ENCODE measurements at places on chromosomes 5 and 9. TPM values are rescaled to one million over a fixed set of nuclear protein-coding genes. Genes with fewer than 3 reads are reported as not detected.

- DNase-seq: no peak
These were observed 30.9 kb downstream of the YIPF5 start for GRCh38 chr5:144139586-144139985.

DNA sequence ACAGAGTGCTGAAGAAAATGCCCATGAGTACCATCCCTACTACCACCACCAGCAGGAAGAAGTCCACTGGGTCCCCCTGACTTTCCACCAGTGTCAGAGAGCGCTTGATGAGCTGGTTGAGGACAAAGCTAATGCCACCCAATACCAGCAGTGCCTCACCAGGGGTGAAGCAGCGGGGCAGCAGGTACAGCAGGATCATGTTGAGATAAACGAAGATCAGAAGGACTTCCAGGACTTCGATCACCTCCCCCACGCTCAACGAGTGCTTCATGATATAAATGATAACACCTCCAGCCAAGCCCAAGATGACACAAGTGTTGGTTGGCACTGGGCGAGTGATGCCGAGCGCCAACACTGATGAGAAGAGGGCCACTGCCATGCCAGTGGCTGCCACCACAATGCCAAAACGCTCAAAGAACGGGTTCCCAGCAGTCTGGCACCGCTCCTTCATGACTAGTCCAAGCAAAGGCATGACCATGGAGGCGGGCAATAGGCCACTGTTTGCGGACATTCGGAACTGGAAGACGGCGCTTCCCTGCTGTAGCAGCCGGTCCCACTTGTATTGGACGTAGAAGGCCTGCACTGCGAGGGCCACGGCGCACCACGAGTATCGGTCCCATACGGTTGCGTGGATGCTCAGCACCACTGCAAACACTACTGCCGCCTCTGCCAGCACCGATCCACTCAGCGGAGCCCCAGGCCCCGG lies 679 bp downstream of the DOLK start:
- DNase-seq: no peak

DNA sequence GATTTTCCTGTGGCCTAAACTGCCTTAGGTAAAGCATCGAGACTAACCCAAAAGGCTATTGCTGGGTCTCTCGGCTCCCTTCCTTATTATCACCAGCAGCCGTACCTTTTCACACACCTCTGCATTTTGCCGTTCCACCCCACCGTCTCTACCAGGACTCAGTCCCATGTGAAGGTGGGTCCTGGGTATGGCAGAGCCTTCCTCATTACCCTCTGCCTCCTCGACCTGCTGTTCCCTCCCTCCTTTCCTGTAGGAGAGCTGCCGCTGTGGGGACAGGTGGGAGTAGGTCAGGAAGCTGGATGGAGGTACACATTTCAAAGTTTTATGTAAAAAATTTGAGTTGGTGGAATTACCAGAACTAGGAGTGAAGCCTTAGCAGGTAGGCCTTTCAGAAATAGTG lies 1.8 kb downstream of the CCL28 start:
- no peak for DNase-seq

- DNase-seq: no peak
These were observed 125.6 kb downstream of the ALDH1A1 start for GRCh38 chr9:72826996-72827949.

DNA sequence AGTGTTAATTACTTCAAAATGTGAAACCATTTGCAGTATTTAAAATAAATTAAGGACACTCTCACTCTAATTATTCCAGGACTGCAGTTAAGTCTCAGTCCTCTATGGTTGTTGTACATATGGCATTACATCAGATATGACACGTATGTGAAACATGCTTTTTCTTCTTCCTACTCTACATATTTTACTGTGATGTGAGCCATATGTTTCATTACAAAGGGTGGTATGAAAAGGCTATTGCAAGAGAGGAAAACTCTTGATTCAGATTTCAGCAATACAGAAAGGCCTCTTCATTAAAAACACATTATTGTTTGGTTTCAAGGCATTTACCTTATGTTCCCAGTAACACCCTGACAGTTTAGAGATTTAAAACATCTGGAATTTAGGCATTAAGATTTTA lies 964.5 kb upstream of the DMAC1 start:
- DNase-seq: no peak

DNA sequence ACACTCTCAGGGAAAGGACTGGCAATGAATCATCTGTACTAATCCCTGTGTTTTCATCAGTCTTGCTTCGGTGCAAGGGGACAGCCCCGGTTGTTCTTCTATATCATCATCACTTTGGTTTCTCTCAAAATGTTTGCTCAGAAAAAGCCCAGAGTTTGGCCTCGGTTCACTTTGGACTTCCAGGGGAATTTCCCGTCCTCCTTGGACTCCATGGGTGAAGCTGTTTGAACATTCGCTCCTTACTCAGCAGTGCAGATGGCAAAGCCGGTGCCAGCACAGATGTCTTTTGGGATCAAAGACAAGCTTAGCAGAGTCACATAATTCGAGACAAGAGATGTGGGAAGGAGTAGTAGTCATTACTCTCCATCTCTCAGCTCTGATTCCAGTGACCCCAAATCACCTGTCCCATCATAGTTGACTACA lies 69.8 kb upstream of the TNFSF8 start:
- DNase-seq: no peak

DNA sequence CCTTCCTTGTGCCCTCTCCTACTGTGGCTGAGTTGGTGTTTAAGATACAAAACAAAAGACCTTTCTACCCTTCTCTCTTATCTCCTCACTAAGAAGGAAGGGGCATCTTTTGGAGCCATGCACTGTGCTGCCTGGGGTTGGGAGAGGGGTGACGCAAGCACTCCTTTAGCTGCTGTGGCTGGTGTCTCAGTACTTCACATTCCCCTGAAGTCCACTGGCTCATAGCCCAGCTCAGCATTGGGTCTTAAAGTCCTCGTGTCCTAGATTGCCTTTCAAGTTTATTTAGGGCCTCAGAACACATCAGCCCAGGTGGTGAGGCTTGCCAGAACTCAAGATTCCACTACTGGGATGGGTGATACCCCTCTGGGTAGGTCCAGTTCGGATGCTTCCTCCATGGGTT lies 325.9 kb upstream of the CYLC2 start:
- no peak for DNase-seq

- DNase-seq: no peak
These were observed 32.2 kb upstream of the BRD3 start for GRCh38 chr9:134100040-134100439.

DNA sequence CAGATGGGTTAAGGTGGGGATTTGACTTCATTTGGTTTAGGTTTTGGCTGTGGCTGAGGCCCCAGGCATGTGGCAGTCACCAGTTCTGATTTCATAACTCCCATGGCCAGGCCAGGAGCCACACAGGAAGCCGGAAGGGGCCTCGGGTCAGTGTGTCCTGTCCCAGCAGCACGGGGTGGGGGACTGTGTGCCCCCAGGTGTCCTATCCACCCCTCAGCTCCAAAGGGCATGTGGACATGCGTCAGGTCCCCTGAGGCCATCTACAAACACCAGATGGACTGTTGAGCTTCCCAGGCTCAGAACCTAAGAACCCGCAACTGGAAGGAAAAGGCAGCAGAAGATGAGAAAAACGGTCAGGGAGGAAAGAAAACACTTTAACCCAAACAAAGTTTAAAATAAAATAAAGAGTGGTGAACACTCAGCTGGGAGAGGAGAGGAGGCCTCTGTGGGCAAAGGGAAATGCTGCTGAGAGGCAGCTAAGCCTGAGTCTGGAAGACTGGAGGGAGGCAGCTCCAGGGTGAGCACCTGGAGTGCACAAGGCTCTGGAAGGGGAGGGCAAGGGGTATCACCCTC lies 260.8 kb downstream of the AUH start:
- peak; percentile 62 for DNase-seq

DNA sequence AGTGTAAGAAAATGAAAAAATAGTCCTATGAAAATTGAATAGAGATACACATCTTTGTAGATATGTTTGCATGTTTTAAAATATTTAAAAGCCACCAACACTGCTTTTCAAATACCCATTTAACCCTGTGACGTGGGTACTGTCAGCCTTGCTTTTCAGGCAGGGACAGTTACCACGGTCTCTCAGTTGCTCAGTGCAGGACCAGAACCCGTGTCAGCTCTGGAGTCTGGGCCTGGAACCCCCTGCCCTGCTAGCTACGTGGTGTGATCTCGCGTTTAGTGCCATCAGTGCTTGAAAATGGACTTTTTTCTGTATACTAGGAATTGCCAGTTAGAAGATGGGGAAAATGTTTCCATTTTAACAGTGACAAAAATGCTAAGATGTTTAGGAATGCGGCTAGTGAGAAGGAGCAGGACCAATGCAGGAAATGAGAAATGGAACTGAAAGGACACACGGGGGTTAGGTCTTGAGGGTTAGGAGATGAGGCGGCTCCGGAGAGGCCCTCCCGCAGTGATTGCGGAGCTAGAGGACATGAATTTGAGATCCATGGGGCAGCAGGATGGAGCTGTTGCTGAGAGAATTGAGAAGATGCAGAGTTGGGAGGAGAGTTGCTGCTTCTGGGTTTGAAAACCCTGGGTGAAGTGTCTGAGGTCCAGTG lies 13.7 kb downstream of the RNU6ATAC start:
- no peak for DNase-seq

GRCh38 chr5:127934791-127935256 lies 148.7 kb upstream of the SLC12A2 start:
- DNase-seq: no peak

- DNase-seq: no peak
These were observed 30.7 kb upstream of the GPR21 start for GRCh38 chr9:123002754-123003153.

DNA sequence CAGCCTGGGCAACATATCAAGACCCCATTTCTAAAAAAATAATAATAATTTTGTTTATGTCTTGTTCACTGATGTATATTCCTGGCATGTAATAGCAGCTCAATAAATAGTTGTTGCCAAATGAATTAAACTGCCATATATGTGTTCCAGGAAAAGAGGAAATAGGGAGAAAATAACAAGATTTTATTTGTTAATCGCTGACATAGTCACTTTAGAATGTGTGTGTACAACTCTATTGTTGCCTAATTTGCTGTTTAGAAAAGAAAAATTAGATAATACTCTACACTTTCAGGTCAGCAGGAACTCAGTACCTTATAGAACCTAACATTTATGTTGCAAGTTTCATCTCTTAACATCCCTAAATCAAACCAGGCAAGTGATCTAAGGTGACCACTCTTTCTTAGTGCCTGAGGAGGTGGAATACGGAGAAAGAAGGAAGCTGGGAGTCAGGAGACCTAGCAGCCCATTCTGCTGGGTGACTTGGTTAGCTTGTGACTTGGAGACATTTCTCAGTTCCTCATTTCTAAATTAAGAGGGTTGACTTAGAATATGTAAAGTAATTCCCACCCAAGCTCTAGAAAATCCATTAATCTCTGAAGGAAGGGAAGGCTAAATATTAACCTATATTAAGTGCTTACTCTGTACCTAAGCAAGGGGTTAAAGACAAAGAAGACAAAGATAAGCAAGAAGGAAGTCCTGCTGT lies 110.3 kb upstream of the IQGAP2 start:
- no peak for DNase-seq

DNA sequence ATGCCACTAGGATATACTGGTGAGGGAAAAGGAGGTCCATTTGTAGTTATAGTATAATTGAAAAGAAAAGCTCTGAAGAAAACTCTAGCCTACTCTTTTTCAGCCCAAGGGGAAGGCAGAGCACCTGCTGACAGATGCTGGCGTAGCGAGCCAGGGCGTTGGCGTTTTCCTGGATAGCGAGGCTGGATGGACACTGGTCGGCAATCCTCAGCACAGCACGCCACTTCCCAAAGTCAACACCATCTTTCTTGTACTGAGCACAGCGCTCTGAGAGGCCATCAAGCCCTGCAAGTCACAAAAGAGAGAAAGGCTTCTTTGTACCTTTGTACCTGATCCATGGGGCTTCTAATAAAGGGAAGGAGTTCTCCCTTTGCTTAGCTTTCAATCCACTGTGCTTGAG lies 8.2 kb downstream of the ALDOB start:
- DNase-seq: no peak

DNA sequence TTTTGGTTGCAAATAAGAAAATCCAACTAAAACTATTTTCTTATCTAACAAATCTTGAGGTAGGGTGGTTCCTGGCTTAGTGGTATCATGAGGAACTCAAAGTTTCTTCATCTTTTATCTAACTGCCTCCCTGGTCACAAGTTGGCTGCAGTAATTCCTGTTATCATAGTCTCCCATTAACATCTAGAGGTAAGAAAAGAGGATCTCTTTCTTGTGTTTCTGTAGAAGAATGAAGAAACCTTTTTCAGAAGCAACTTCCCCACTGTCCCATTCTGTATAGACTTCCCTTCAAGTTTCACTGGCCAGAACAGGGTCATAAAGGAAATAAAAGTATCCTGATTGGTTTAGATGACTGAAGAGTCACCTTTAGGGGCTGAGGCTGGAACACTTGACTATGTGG lies 81.8 kb upstream of the ELL2 start:
- no peak for DNase-seq

- DNase-seq: no peak
These were observed 157.7 kb downstream of the CEP120 start for GRCh38 chr5:123265551-123265950.

The EDIL3 gene
- total RNA-seq: 1.7 TPM

The GCNT4 gene
- 0.30 TPM for total RNA-seq

The ACTBL2 gene
- not detected for total RNA-seq

The LHX3 gene
- not detected for total RNA-seq

The CDH9 gene
- not detected for total RNA-seq

The GLRA1 gene
- not detected for total RNA-seq

The PRDM9 gene
- not detected for total RNA-seq
